ENCODE measurements at places on chromosomes 3 and 15.

GRCh38 chr3:1943395-1944118 lies 155.1 kb upstream of the CNTN4 start:
- DNase-seq: no peak

GRCh38 chr15:51718219-51718618 lies 19.2 kb downstream of the LYSMD2 start:
- DNase-seq: no peak

DNA sequence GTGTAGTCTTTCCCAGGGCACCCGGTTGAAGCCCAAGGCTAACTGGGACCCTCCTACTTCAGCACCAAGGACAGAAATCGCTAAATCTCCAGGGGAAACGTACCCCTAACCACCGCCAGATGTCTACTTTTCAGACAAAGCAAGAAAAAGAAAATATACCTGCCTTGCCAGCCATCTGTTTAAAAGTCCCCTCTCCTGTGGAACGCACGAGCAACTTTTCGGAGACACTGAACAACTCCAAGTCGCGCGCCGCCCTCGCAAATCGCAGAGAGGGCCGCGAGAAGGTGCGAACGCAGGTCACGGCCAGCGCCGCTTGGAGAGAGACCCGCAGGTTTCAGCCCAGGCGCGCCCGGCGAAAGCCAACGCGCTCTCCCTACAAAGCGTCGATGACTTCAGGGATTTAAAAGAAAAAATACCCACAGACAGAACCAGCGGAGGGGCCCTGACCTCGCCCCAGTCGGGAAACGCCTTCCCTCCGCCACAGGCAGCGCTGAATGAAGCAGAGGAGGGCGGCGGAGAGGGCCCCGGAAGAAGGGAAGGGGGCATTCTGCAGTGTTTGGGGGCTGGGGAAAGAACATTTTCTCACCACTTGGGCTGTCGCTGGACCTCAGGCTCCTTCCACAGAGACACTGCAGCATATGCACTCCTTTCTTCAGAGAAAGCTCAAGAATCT lies 213.1 kb downstream of the FGF12 start:
- DNase-seq: no peak

DNA sequence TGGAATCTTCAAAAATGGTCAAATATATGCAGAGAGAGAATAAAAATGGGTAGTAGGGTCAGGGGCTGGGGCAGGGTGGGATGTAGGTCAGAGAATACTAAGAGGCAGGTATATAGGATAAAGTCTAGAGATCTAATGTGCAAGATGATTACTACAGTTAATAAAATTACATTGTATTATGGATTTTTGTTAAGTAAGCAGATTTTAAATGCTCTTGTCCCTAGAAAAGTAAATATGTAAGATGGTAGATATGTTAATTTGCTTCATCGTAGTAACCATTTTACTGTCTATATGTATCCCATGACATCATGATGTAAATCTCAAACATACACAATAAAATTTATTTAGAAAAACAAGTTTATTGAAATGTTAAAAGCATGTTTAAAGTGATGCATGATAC lies 1051.4 kb downstream of the AGBL1 start:
- DNase-seq: no peak

GRCh38 chr3:170813266-170813665 lies 56.7 kb downstream of the RPL22L1 start:
- DNase-seq: no peak
